ENCODE measurements at places on chromosomes 16 and 17.

- DNase-seq, result no peak
These were observed 8.9 kb downstream of the METTL22 start for GRCh38 chr16:8630255-8630953.

- no peak for DNase-seq
These were observed 21.3 kb upstream of the HOXB13 start for GRCh38 chr17:48749621-48750553.

DNA sequence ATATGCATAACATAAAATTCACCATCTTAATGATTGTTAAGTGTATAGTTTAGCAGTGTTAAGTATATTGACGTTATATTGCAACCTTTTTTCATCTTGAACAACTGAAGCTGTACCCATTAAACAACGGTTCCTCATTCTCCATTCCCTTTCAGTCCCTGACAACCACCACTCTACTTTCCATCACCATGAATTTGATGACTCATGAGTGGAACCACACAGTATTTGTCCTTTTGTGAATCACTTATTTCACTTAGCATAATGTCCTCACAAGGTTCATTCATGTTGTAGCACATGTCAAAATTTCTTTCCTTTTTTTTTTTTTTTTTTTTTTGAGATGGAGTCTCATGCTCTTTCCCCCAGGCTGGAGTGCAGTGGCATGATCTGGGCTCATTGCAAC, 46.0 kb downstream of the HOXB1 start:
- no peak for DNase-seq

DNA sequence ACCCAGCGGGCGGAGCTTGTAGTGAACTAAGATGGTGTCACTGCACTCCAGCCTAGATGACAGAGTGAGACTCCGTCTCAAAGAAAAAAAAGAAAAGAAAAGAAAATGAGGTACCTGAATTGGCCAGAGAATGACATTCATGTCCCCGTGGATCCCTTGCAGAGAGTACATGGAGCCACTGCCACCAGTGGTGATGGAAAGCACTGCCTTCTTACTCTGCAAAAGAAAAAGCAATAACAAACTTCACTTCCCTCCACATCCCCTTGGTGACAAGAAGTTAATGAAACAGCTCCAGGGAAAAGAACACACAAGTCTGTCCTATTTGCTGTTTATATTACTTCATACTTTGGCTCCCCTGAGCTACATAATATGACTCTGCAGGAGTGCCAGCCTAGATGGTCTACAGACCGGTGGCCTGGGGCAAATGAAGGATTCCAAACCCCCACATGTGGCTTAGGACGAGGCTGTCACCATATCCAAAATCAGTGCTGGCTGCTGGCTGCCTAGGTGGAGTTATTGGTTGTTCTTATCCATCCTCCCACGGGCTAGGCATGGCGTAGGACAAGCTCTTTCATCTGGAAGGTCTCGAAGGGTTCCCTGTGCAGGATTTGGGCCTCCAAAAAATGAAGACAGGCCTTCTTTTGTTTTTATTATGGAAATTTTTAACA, 13.3 kb downstream of the NQO1 start:
- DNase-seq, result no peak

GRCh38 chr17:50630524-50631194, 4.0 kb upstream of the ABCC3 start:
- peak; percentile 72 for DNase-seq

DNA sequence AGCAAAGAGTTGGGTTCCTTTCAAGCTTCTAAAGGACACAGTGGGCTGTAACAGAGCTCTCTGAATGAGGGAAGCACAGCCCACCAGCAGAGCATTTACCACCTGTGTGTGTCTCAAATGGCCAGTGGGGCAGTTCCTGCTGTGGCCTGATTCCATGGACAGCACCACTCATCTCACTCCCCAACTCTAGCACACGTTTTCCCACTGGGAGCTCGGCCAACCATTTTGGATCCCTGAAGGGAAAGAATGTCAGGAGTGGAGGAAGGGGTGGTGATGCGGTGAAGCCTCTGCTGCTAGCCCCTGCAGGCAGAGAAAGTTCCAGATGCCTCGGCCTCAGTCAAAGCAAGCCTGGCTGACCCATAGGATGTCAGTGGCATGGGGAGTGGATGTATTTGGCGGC, 86.6 kb downstream of the PLXDC1 start:
- DNase-seq, result no peak

DNA sequence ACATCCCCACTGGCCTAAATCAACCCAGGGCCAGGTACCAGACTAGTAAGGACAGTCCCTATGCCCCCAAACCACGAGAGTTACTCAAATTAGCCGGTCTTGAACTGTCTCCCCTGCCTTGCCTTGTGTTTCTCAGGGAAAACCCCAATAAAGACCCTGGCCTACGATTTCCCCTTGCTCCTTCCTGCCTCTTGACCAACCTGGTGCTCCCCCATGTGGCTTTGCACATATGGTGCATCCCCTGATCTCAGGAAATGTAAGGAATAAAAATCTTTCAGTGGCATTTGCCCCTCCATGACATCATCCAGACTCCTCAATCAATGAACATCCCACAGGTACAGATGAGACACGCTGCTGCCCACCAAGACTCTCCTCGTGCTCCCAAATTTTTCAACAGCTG, 87.9 kb downstream of the ZNF18 start:
- no peak for DNase-seq

DNA sequence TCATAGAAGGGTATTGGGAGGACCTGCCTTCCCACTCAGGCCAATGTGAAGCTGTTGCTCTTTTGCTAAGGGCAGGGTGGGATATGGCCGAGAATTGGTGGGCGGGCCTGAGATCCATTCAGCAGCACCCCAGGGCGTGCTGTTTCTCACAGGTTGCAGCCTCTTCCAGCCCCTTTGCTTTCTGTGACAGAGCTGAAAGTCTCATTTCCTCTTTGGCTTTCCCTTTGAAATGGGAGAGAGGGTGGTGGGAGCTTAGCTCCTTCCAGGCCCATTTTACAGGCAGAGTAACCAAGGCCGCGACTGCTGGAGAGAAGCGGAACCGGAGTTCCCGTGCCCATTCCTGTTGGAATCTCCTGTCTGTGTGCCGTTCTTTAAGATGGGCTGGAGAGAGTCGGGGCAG, 183.0 kb downstream of the RAB11FIP4 start:
- no peak for DNase-seq

GRCh38 chr16:5851393-5851982, 753.9 kb upstream of the EEF2KMT start:
- DNase-seq, result no peak

GRCh38 chr16:20874088-20874581, 26.0 kb downstream of the DCUN1D3 start:
- no peak for DNase-seq

- DNase-seq, result no peak
These were observed 140.9 kb downstream of the KCNJ2 start for GRCh38 chr17:70310221-70310672.

GRCh38 chr17:74579900-74580299, 12.2 kb downstream of the CD300LD start:
- no peak for DNase-seq

DNA sequence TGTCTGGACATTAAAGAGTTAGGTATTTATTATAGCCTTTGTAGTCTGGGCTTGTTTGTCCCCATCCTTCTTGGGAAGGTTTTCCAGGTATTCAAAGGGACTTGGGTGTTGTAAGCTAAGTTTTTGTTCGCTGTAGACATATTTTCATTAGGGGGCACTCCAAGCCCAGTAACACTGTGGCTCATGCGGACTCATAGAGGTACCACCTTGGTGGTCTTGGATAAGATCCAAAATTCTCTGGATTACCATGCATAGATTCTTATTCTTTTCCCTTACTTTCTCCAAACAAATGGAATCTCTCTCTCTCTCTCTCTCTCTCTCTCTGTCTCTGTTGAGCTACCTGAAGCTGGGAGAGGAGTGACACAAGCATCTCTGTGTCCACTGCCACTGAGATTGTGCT, 48.9 kb downstream of the ERCC4 start:
- no peak for DNase-seq

GRCh38 chr16:55470533-55471371, 8.2 kb upstream of the MMP2 start:
- no peak for DNase-seq

DNA sequence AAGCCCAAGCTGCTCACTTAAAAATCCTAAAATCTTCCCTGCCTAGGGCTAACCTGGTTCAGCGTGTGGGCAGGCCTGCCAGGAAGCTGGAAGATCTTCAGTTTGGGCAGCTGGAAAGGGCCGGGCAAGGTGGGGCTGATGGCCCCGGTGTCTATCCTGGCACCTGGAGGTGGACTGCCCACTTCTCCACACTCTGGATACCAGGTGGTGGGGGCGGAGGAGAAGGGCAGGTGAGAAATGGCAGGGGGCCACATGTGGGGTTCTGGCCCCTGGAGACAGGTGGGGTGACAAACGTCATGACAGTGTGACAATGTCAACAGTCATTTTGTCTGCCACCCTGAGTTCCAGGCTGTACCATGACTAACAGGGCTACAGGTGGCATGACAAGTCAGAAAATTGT, 78.5 kb upstream of the C16orf82 start:
- no peak for DNase-seq

Measured in CD4-positive, alpha-beta T cell (primary cell).